ENCODE measurements at places on chromosomes 16 and 17.

- DNase-seq: no peak
These were observed 48.4 kb downstream of the RNF157 start for GRCh38 chr17:76191896-76192295.

- no peak for DNase-seq
These were observed 34.8 kb downstream of the VAC14 start for GRCh38 chr16:70766176-70766575.

- DNase-seq: no peak
These were observed at the start of gene SRCIN1 for GRCh38 chr17:38605841-38606645. Gene SRCIN1, minus strand, starts transcription at chr17:38605952. Its CDS starts 247 bp downstream, at chr17:38605705.

- no peak for DNase-seq
These were observed 45.3 kb downstream of the TOM1L2 start for GRCh38 chr17:17926840-17927449.

DNA sequence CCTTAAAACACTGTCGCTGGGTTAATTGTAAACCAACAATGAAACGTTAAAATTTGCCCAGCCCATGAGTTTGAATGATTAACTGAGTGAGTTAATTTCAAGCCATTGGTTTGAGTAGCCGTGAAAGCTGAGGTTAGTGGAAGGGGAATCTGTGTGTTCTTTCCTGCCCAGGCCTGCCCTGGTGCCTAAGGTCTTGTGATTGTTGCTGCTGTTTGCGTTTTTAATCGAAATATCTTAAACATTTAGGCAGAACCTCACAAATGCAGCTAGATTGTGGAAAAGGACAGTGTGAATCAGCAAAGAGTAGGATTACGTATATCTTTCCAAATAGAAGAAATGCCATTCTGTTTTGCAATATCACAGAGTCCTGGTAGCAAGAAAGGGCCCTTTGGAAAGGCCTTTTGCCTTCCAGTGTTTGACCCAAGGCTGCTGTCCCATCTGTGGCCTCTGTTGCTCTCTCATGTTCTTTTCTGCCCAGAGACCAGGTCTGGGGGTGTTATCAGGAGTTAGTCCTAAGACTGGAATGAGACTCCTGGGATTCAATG, 113.8 kb downstream of the MSI2 start:
- DNase-seq: no peak

- DNase-seq: no peak
These were observed 12.9 kb upstream of the CMIP start for GRCh38 chr16:81431554-81432353.

GRCh38 chr17:57464191-57464864, 208.0 kb downstream of the MSI2 start:
- DNase-seq: no peak

DNA sequence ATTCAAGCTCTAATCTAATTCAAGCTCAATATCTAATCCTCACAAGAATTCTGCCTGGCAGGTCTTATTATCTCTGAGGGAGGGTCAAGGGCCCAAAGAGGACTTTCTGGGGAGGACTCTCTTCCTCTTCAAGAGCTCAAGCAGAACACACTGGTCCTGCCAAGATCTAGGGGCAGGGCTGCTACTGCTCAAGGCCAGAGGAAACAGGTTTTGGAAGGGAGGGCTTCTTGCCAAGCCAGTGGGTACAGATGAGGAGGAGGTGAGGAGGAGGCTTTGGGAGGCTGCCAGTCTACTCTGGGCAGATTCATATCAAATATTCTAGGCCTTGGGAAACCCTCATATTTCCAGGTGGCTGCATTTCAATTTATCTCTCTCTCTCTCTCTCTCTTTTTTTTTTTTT, 51.8 kb upstream of the IL34 start:
- peak; percentile 18 for DNase-seq

- DNase-seq: no peak
These were observed 403 bp upstream of the KRTAP3-1 start for GRCh38 chr17:41009301-41009760.

GRCh38 chr16:75075688-75076268, 40.8 kb downstream of the LDHD start:
- DNase-seq: no peak

DNA sequence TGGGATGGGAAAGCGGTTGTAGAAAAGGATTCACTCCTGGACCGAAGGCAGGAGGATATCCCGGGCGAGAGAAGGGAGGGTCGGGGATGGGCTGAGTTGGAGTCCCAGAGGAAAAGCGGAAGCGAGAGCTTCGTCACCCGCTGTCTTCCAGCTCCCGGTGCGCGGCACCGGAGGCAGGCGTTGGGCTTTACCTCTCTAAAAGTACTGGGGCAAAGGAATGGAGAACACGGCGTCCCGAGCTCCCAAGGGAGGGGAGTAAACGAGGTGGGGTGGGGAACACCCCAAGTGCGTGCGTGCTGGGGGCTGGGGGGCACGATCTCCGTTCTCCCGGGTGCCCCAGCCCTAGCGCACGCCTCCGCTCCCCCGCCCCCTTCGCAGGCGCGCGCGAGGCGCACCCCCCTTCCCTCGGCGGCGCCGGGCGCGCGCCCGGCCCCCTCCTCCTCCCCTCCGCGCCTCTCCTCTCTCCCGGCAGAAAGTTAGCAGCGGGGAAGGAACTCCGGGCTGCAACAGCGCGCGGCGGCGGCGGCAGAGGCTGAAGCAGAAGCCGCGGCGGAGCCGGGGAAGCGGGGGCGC, at the start of gene HS3ST4:
Gene HS3ST4, plus strand, starts transcription at position 441 of the 573 bp plus-strand sequence.
- no peak for DNase-seq

- no peak for DNase-seq
These were observed at the start of gene IL17C for GRCh38 chr16:88638323-88639230. Gene IL17C, plus strand, starts transcription at chr16:88638572. Its CDS starts 70 bp downstream, at chr16:88638642.

- DNase-seq: no peak
These were observed 168.8 kb upstream of the CHMP6 start for GRCh38 chr17:80822700-80823410.

GRCh38 chr16:70778901-70779309, 22.1 kb downstream of the VAC14 start:
- DNase-seq: peak; percentile 69

DNA sequence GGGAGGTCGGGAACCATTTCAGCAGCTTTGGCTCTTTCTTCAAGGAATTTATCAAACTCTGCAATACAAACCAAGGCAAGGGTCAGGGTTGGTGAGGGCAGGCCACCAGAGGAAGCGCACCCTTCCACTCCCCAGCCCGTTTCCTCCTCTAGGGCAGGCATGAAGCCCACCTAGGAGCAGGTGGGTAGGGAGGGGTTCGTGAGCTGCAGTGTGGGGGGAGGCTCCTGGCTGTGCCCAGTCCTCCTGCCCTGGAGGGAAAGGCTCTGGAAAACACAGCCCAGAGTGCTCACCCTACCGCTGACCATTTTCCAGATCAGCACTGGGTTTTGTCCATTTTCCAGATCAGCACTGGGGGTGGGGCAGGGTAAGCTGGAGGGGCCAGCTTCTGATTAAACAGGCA, 10.9 kb upstream of the SREBF1 start:
- DNase-seq: no peak

- DNase-seq: no peak
These were observed 21.1 kb upstream of the NUP93 start for GRCh38 chr16:56708525-56709442.

- DNase-seq: no peak
These were observed 11.2 kb upstream of the CHST4 start for GRCh38 chr16:71515026-71515425.

GRCh38 chr17:68909066-68909465, 46.1 kb downstream of the ABCA8 start:
- no peak for DNase-seq

GRCh38 chr16:22739077-22739476, 74.9 kb upstream of the HS3ST2 start:
- no peak for DNase-seq

- no peak for DNase-seq
These were observed 2.1 kb downstream of the CPPED1 start for GRCh38 chr16:12801511-12802042.

- DNase-seq: no peak
These were observed 32.2 kb upstream of the SRCIN1 start for GRCh38 chr17:38637951-38638350.

DNA sequence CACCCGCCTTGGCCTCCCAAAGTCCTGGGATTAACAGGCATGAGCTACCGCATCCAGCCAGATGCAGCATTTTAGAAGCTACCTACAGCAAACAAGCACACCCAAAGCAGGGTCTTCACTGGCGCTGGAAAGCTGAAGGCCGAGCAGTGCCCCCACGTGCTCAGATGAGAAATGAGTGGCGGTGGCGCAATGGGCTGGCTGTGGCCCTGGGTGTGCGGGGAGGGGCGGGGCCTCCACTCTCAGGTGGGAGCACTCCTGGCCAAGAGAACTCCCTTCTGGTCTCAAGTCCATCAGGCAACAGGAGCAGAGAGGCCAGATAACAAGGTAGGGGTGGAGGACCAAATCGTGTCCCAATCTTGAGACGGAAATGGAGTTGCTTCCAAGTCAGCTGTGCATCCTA, 12.1 kb downstream of the TMEM11 start:
- DNase-seq: no peak

DNA sequence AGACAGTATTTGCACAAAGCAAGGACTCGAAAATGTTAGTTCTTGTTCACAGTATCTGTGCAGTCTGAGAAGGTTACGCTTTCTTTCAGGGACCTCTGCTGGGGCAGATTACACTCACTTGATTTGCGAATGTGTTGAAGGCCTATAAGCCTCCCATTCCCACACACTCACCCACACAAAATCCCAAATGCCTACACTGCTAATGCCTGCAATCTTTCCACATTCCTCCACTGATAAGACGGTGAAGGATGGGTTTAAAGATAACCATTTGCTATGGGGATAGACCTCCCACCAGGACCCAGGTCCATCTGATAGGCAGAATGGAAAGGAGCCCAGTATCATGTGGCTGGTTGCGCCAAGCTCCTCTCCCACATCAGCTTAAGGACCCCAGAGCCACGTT, 394.9 kb upstream of the SALL1 start:
- no peak for DNase-seq

GRCh38 chr16:31487720-31488467, 5.0 kb downstream of the SLC5A2 start:
- no peak for DNase-seq

DNA sequence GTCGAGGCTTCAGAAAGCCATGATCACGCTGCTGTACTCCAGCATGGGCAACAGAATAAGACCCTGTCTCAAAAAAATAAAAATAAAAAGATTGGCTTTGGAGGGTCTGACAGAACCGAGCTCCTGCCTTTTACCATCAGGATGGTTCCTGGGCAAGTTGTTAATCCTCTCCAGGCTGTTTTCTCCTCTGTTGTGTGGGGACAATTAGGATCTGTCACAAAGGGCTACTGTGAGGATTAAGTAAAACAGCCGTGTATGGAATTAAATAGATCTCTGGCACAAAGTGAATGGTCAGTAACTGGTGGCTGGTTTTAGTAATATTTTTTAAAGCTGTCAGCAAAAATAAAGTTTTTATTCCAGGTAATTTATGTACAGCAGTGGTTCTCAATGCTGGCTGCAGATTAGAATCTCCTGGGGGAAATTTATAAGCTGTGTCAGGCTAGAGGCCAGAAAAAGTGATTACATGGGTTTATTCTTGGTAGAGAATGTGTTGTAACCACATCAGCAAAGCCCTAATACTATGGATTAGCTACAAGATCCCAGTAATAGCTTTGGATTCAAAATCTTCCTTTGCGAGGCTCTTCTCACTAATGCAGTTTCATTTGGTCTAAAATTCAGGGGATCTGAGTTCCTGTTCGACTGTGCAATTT, 47.2 kb downstream of the GPRC5B start:
- no peak for DNase-seq

DNA sequence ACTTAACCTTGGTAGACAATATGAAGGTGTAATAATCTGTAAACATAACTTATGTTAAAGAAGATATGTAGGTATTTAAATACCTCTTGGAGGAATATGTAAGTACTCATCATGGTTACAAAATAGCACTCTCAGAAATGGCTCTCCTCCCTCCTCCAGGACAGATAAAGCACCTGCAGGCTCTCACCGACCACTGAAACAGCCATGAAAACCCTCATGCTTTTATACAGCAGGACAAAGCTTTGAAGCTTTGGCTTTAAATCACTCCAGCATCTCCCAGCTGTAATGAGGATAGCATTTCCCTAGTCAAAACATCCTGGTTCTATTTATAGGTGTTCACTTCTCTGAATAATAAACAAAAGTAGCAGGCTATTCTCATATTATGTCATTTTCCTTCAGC, 69.1 kb upstream of the PMFBP1 start:
- no peak for DNase-seq

DNA sequence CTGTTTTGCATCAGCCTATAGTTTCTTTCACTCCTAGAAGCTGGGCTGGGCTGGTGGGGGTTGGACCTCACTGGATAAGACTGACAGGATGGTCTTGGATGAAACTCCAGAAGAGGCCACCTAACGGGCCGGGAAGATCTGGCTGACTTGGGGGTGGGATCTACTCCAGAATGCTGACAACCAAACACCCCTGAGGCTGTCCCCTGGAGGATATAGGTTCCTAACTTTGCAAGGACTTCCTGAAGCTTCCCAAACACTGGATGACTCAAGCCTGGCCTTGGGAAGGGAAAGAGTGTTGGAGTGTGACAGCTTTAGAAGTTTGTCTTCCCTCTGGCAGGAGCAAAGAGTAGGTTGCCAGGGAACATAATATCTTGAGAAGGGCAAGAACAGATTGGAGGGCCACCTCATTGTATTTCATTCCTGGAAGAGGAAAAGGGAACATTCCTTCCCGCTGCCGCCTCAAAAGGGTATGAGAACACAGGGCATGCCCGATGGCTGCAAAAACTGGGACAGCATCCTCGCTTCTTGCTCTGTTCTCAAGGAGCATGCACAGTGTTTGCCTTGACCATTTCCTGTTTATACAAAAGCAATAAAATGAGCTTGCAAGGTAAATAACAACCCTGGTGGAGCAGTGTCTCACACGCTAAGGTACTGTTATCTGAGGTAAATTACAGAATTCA, 6.8 kb upstream of the CYB5B start:
- DNase-seq: no peak

All from DMS 273 treated with DMSO at 0.1 percent for 48 hours (cell line).